Caudate nucleus (tissue), 63 donors: ENCODE measurements at places on chromosomes 3 and 15.

DNA sequence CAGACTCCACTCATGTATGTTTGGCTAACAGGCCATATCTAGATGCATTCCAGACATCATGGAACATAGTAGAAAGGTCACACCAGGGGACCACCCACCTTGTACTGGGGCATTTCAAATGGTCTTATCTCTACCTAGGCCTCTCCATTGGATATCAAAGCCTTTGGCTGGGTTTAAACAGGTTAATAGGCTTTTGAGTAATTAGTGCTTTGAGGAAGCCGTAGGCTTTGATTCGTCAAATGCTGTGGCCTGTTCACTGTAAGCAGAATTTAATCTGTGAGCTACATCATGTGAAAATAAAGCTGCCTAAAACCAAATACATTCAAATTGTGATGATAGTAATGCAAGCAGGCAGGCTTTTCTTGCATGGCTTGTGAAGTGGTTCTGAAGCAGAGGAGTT is 129.5 kb downstream of the ST8SIA2 start:
- no peak for DNase-seq

- DNase-seq, result no peak
Observed at GRCh38 chr15:41231422-41232226, 556 bp downstream of the CHP1 start.

DNA sequence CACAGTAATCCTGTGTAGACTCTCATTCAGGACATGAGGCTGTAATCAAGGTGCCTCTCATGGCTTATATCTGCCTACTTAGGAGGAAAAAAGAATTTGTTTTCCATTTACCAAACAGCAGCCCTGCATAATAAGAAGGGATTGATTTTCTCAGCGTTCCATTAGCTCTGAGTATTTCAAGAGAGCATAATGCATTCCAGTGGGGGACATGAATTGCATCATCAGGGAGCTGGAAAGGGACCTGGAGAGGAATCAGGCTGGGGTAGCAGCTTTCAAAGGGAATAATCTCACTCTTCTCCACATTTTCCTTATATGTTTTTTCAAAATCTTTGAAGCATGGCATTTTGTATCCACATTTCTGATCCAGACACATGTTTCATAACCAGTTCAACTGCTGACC is 150.6 kb upstream of the ANKRD28 start:
- no peak for DNase-seq

GRCh38 chr3:153166206-153166605 is 4.2 kb downstream of the RAP2B start:
- DNase-seq, result no peak

- no peak for DNase-seq
Observed at GRCh38 chr15:91522605-91523332, 330.7 kb upstream of the SLCO3A1 start.

DNA sequence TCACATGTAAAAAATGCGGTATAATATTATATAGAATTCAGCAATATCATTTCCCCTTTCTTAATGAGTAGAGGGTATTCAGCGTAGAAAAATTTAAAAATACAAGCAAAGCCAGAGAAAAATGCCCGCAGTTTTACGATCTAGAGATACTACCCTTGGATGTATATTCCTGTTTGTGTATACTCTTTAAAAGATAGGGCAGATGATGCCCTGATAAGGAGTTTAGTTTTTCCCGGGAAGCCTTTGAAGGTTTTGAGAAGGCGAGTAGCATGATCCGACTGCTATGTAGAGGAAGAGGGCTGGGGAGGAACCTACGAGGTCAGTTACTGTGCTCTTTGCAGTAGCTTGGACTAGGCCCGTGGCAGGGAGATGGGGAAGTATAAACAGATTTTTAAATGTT is 1.2 kb downstream of the YEATS2 start:
- no peak for DNase-seq

GRCh38 chr3:128399221-128399915 is 67.3 kb downstream of the DNAJB8 start:
- no peak for DNase-seq

- no peak for DNase-seq
Observed at GRCh38 chr3:183802989-183803388, 22.4 kb downstream of the MAP6D1 start.

DNA sequence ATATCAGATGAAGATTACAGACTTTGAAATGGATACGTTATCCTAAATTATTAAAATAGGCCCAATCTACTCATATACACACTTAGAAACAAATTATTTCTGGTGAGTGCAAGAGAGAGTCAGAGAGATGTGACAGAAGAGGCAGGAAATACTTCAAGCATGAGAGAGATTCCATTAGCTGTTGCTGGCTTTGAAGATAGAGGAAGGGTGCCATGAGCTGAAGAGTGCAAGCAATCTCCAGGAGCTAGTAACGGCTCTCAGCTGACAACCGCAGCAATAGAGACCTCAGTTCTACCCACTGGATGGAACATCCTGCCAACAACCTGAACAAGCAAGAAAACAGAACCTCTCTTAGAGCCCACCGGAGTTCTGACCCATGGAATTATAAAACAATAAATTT is 270.7 kb upstream of the SLITRK3 start:
- no peak for DNase-seq

GRCh38 chr3:192259661-192260060 is 467.7 kb downstream of the FGF12 start:
- DNase-seq, result no peak

GRCh38 chr15:89002281-89002761 is 85.9 kb upstream of the ABHD2 start:
- no peak for DNase-seq

DNA sequence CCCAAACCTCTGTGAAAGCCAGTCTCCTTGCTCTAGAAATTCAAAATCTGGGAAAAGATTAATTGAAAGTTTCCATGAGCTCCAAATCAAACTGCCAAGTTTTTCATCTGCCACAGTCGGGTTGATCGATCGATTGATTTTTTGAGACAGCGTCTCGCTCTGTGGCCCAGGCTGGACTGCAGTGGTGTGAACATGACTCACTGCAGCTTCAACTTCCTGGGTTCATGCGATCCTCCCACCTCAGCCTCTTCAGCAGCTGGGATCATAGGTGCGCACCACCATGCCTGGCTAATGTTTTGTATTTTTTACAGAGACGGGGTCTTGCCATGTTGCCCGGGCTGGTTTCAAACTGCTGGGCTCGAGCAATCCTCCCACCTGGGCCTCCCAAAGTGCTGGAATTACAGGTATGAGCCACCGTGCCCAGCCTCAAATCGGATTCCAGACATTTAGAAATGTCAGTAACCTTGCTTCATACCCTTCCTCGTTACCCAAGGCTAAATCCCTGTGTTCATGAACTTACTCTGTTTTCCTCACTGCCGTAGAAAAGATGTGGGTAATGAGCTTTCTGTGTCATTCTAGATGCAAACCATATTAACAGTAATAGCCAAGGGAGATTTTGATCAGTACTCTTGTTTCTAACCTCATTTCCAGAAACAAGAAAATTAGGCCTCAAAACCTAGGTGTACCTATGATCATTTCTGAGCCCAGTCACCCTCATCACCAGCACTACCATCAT is 105.9 kb upstream of the AKAP13 start:
- no peak for DNase-seq

- DNase-seq, result no peak
Observed at GRCh38 chr3:70120357-70120966, 120.9 kb downstream of the SAMMSON start.

DNA sequence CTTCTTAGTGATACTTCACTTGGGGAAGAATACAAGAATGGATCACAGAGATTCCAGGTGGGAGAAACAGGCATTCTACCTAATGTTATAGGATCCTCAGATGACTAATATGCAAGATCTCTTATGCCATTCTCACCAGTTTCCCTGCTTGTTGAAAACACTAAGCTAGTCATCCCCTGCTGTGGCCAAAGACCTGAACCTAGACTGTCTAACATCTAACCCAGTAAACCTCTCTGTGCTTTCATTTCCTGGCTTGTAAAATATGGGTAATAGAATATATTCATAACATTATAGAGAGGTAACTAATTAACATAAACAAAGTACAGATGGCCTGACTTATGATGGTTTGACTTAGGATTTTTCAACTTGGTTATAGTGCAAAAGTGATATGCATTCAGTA is 776.3 kb downstream of the TUSC7 start:
- no peak for DNase-seq

GRCh38 chr15:66498501-66499386 is 1.2 kb upstream of the SNAPC5 start:
- DNase-seq, result no peak

GRCh38 chr3:171982828-171983227 is 56.5 kb upstream of the FNDC3B start:
- no peak for DNase-seq

GRCh38 chr3:194368918-194369317 is 625 bp downstream of the LRRC15 start:
- no peak for DNase-seq

DNA sequence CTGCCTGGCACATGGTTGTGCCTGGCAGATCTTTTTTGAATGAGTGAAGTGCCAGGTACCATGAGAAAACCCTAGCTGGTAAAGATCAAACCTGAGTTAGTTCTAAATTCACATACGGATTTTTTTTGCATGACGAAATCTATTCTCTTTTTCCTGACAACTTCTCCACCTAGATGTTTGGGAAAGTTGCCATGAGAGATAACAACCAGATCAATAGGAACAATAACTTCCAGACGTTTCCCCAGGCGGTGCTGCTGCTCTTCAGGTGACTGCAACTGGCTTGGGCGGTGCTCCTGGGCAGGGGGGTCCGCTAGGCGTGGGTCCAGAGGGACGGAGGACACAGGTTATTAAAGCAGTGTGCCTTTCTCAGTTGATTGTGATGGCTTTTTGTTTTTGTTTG is 71.8 kb downstream of the CHDH start:
- DNase-seq, result no peak

- no peak for DNase-seq
Observed at GRCh38 chr3:61853912-61854311, 292.5 kb downstream of the PTPRG start.

GRCh38 chr15:35674873-35675781 is 129.2 kb upstream of the DPH6 start:
- DNase-seq, result no peak

DNA sequence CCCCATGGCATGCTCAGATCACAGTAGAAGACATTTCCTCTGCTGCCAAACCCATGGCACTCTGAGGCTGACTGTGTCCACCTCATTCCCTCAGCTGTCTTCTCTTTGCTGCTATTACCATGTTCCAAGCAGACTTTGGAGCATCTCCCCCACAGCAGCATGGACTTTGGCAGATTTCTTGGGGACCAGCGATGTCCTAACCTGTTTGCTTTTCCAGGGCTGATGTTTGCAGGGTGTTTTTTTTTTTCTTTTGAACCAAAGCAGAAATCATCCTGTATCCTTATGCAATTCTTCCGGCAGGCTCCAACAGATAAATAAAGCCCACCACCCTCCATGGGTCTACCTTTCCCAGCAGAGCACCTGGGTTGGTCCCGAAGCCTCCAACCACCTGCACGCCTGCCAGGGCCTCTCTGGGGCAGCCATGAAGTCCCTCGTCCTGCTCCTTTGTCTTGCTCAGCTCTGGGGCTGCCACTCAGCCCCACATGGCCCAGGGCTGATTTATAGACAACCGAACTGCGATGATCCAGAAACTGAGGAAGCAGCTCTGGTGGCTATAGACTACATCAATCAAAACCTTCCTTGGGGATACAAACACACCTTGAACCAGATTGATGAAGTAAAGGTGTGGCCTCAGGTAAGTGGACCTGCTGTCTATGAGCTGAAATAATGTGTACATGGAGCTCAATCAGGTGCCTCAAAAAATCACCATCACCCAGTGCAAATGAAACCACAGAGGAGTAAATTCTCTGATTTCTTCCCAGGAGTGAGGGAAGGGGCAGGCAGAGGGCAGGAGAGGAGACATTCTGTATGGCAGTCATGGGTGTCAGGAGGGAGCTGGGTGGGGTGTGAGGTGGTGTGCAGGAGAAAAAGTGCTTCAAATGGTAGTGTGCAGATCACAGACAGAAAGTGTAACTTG is at the start of gene AHSG:
AHSG (plus strand) TSS at position 340 of the 916 bp plus-strand sequence; CDS start at position 422, 82 bp downstream.
- no peak for DNase-seq

DNA sequence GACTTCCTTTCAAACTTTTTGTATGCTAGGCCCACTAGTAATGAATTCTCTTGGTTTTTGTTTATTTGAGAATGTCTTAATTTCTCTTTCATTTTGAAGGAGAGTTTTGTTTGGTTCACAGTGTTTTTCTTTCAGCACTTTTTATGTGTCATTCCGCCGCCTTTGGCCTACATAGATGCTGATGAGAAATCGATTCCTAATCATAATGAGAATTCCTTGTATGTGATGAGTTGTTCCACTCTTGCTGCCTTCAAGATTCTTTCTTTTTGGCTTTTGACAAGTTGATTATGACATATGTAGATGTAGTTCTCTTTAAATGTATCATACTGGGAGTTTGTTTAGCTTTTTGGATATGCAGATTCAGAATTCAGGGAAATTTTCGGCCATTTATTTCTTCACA is 35.5 kb downstream of the CERS3 start:
- no peak for DNase-seq

DNA sequence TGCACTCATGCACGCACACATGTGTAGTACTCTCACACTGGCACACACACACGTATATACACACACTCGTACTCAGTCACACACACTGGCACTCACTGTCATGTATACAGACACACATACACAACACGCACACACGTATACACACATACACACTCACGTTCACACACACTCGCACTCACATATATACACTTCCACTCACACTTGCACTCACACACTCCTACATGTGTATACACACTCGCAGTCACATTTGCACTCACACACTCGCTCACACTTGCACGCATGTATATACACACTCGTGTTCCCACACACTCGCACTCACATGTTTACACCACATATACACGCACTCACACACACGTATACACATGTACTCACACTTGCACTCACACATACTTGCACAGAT is 1.5 kb downstream of the PLA2G4F start:
- no peak for DNase-seq

GRCh38 chr3:11717768-11718636 is 74.3 kb upstream of the VGLL4 start:
- DNase-seq, result no peak

DNA sequence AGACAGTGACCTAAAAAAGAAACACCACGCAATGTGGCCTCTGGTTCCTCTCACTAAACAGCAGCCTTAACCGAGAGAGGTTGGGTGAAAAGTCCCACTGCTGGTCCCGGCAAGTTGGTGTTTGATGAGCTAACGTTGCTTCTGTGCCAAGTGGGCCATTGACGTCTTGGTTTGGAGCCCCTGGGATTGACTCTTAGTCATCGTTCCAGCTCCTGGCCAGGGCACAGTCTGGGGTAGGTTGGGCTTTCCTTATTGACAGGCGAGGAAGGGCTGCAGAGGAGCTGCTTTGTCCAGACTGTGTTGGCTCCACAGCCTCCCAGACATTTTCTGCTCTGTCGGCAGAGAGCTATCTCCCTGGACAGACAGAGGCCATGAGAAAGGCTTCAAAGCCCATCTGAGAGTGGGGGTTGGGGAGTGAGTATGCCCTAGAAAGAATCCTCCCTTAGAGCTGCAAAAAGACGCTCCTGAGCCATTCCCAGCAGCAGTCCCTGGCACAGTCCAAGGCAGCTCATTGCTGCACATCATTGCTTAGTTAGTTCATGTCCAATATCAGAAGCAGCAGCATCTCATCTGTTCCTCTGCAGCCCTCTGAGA is 28.6 kb upstream of the C3orf80 start:
- DNase-seq, result no peak

- no peak for DNase-seq
Observed at GRCh38 chr15:89112341-89112971, 24.2 kb downstream of the ABHD2 start.

- no peak for DNase-seq
Observed at GRCh38 chr15:92524874-92525565, 130.6 kb downstream of the FAM174B start.
